ENCODE measurements at places on chromosomes 7 and 10.

- H3K27ac ChIP-seq: no peak overlapping the region
- H3K36me3 ChIP-seq: no peaks in the 10 kb centered on the region
- H3K4me3 ChIP-seq: no peak overlapping the region
- H3K4me1 ChIP-seq: peaks cover 17% of the 10 kb centered on the region
- H3K27me3 ChIP-seq: no peaks in the 10 kb centered on the region
These were observed 22.3 kb downstream of the SCART1 start for GRCh38 chr10:133475821-133476640.

DNA sequence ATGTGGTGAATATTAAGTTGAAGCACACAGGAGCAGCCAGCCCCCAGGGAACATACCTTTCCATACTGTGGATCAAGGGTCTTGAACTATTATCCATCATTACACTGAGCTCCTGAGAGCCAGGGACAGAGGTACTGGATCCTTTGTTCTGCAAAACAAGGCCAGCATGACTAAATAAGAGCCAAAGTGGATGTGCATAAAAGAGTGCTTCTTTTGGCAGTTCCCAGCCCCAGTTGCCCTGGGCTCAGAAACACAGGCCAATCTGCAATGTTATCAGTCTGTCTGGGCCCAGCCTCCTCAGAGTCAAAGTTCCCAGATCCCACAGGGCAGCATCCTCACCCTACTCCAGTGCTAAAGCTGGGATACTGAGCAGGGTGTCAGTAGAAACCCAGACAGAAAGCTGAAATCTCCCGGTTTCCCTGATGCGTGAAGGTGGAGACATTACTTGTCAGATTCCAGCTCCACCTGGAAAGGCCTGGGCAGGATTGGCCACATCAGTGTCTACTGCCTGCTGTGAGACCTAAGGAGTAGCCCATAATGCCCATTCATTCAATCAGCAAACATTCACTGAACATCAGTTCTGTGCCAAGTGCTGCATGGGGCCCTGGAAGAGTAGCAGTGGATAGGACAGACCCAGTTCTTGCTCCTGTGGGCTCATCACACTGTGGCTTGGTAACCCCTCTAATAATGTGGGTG, 342.7 kb downstream of the CXCL12 start:
- DNase-seq: no peak
- no peaks in the 10 kb centered on the region for H3K36me3 ChIP-seq
- no peaks in the 10 kb centered on the region for H3K27me3 ChIP-seq

GRCh38 chr7:24835643-24836042, 78.4 kb upstream of the GSDME start:
- peaks cover 20% of the 10 kb centered on the region for H3K4me1 ChIP-seq
- DNase-seq: no peak

GRCh38 chr10:26486304-26486703, 48.2 kb downstream of the APBB1IP start:
- no peaks in the 10 kb centered on the region for H3K27me3 ChIP-seq
- H3K4me1 ChIP-seq: peaks cover 74% of the 10 kb centered on the region
- H3K27ac ChIP-seq: peak overlapping the region; percentile 72

- no peak overlapping the region for H3K4me3 ChIP-seq
- H3K27me3 ChIP-seq: no peaks in the 10 kb centered on the region
- no peak overlapping the region for H3K27ac ChIP-seq
- no peaks in the 10 kb centered on the region for H3K36me3 ChIP-seq
- H3K4me1 ChIP-seq: no peaks in the 10 kb centered on the region
These were observed 615.8 kb upstream of the MGMT start for GRCh38 chr10:128851281-128851680.

GRCh38 chr10:11017000-11017569, 587 bp upstream of the CELF2 start:
- H3K4me1 ChIP-seq: peaks cover 3% of the 10 kb centered on the region
- no peaks in the 10 kb centered on the region for H3K36me3 ChIP-seq
- no peak for DNase-seq
- no peak overlapping the region for H3K27ac ChIP-seq

DNA sequence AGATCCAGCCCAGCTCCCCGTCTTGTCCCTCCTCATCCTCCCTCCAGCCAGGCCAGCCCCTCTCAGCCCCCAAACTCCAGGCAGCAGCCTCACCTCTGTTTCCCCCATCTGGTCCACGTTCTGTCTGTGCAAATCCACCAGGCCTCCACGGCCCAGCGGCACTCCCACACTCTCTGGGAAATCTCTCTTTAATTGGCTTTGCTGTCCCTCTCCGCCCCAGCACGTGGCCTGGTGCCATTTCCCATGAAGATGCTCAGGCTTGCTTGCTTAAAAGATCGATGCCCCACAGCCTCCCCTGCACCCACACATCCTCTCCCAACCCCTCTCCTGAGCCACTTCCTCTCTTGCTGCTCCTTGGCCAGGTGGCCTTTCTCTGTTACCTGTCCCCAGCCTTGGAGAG, 39.3 kb downstream of the PRF1 start:
- DNase-seq: no peak
- H3K27me3 ChIP-seq: no peaks in the 10 kb centered on the region
- no peak overlapping the region for H3K4me3 ChIP-seq
- H3K4me1 ChIP-seq: peaks cover 11% of the 10 kb centered on the region

GRCh38 chr10:63421591-63421990, 44.2 kb downstream of the JMJD1C start:
- peaks cover 19% of the 10 kb centered on the region for H3K4me1 ChIP-seq
- peak overlapping the region; percentile 27 for H3K27ac ChIP-seq
- no peak overlapping the region for H3K4me3 ChIP-seq
- H3K36me3 ChIP-seq: no peaks in the 10 kb centered on the region
- no peaks in the 10 kb centered on the region for H3K27me3 ChIP-seq

DNA sequence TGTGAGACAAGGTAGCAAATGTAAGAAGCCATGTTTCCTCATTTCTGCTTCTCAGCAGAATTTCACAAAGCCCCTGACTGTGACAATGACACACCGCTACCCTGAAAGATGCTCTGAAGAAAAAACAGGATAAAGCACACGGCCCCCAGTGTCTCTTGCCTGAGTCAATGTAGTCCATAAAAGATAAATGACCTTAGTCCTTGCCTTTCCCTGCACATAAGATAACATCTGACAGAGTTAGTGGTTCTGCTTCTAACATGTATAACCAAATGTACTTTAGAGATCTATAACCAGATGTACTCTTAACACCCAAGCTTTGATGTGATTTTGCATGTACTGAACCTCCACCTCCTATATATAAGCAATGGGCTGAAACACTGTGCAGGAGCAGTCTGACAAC, 3.0 kb upstream of the SND1 start:
- H3K27ac ChIP-seq: no peak overlapping the region
- H3K4me1 ChIP-seq: peaks cover 26% of the 10 kb centered on the region
- DNase-seq: no peak
- H3K4me3 ChIP-seq: no peak overlapping the region
- no peaks in the 10 kb centered on the region for H3K36me3 ChIP-seq

DNA sequence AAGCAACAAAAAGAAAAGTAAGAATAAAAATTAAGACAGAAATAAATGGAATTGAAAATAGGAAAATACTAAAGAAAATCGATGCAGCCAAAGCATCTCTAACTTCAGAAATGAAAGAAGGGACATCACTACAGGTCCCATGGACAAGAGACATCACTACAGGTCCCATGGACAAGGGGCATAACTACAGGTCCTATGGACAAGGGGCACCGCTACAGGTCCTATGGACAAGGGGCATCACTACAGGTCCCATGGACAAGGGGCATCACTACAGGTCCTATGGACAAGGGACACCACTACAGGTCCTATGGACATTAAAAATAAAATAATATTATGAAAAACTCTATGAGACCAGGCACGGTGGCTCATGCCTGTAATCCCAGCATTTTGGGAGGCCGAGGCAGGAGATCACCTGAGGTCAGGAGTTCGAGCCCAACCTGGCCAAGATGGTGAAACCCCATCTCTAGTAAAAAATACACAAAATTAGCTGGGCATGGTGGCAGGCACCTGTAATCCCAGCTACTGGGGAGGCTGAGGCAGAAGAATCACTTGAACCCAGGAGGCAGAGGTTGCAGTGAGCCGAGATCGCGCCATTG, 101.0 kb upstream of the DNAAF5 start:
- no peaks in the 10 kb centered on the region for H3K4me1 ChIP-seq
- H3K27me3 ChIP-seq: no peaks in the 10 kb centered on the region
- DNase-seq: no peak
- no peak overlapping the region for H3K27ac ChIP-seq
- H3K4me3 ChIP-seq: no peak overlapping the region

Data from CD8-positive, alpha-beta memory T cell (primary cell).